Activated naive CD4-positive, alpha-beta T cell treated with anti-CD3 and anti-CD28 coated beads, Interleukin-2, amount 50 U/mL, for 16 hours (primary cell): ENCODE measurements at places on chromosomes 6 and 20.

- no peak for DNase-seq
Measured at GRCh38 chr6:95576218-95576997, 927 bp upstream of the MANEA start.

GRCh38 chr6:56250266-56250665 lies 2.9 kb upstream of the COL21A1 start:
- no peak for DNase-seq

- DNase-seq = no peak
Measured at GRCh38 chr20:9520086-9520485, 5.7 kb downstream of the LAMP5 start.

- no peak for DNase-seq
Measured at GRCh38 chr6:127938701-127939100, 37.8 kb upstream of the THEMIS start.

- DNase-seq = no peak
Measured at GRCh38 chr6:3266170-3266569, 7.4 kb downstream of the PSMG4 start.

DNA sequence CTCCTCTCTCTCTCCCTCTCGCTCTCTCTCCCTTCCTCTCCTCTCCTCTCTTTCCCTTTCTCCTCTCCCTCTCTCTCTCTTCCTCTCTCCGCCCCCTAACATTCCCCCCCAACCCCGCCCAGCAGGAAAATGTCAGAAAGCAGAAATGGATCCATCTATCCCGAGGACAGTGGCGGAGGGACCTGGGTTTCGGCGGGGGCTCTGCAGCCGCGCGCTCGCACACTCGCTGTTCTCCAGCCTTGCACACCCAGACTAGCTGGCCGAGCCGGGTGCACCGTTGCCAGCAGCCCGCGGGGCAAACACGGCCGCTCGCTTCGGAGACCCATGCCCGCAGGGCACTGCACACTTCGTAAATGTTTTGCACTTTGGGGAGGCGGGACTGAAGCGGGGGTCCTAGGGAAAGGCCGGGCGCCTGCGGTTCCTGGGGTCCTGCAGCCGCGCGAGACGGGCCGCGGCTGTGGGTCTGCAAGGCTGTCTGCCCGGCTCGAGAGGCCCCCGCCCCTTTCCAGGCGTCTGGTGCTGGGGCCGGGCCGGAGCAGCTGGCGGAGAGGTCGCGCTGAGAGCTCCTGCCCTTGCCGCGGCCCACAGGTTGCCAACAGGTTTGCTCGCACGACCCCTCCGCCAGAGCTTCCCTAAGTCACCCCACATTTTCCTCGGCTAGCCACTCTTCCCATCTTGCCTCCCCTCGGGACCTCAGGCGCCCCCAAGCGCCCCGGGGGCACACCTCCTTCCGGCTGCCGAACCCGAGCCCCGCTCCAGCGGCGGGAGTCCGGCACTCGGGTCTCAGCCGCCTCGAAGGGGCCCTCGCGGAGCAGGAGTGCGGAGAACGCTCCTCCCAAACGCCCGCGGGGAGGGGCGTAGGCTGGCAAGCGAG lies 818 bp upstream of the MDGA1 start:
- peak; percentile 49 for DNase-seq

DNA sequence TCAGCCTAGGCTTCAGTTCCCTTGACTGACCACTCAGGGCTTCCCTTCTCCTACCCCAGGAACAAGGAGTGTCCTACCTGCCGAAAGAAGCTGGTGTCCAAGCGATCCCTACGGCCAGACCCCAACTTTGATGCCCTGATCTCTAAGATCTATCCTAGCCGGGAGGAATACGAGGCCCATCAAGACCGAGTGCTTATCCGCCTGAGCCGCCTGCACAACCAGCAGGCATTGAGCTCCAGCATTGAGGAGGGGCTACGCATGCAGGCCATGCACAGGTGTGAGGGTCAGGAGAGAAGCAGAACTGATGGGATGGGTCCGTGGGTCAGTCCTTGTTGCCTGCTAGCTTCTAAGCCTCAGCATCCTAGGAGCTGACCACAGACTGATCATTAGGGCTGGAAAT lies 1.6 kb downstream of the RING1 start:
- DNase-seq = no peak

DNA sequence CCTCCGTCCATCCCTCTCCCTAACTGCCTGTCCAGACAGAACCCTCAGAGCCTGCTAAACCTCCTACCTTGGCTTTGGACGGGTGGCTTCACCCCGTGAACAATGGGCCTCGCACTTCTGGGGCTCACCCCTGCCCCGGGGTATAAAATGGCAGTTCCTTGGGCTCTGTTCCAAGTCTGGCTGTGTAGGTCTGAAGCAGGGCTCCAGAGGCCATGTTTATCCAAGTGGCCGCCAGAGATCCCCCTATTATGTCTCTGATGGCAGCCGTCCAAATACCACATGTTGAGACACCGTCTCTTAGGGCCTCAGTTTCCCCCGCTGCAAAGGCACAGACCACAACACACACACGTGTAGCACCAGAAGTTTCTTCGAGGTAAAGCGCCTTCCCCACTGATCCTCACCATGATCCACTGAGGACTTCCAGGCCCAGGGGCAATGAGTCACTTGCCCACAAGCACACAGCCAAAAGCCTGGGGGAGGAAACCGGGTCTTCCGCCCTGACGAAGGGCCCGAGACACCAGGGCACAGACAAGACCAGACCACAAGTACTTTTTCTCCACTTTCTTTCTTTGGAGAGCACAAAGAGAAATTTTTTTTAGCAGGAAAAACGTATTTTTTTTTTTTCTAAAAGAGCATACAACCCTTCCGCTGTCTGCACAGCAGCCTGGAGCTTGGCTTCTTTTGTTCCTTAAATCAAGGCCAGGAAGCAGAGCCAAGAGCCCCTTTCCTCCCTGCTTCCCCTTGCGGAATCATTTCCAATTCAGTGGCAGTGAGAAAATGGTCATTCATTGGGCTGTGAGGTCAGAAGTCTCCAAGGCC lies 11.8 kb downstream of the CPNE5 start:
- DNase-seq = no peak

DNA sequence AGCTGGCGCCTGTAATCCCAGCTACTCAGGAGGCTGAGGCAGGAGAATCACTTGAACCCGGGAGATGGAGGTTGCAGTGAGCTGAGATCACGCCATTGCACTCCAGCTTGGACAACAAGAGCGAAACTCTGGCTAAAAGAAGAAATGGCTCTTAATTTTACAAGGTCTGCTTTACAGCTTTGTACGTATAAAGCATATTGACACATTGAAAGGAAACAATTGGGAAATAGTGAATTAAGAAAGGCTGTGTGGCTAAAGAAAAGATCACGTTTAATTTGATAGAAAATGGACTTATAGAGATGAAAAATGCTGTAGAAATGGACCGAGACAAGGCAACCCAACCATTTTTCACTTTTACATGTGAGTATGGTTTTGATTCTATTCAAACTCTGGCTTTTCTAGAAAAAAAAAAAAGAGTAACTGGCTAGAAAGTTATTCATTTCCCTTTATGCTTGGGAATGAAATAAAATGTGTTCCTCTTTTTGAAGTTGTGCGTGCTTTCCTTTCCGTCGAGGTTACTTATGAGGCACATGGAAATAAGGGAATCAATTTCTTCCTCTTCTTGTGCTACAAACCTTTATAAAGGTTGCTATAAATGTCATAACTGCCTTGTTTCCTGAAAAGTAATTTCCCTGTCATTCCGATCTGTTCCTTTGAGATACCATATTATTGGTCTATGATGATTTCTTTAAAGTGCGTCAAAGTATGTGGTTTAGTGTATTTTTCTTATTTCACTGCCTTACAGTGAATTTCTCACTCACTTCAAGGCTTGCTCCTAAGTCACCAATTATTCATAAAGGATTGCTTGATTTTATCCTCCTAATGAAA lies 29.4 kb downstream of the PFDN4 start:
- no peak for DNase-seq

GRCh38 chr6:169660751-169661390 lies 41.0 kb downstream of the WDR27 start:
- DNase-seq = no peak

DNA sequence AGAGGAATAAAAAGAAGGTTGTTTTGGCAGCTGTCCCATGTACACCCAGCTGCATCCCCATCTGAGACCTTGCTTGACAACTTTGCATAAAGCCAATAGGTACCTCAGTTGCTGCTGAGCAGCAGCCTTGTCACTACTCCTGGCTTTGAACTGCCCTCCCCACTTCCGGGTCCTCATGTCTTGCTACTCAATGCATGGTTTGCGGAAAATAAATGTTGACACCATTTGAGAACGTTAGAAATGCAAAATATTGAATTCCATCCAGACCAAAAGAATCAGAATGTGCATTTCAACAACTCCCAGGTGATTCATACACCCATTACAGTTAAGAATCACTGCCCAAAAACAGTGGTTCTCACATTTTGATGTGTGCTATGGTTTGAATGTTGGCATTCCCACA lies 32.9 kb downstream of the GPX5 start:
- DNase-seq = no peak

DNA sequence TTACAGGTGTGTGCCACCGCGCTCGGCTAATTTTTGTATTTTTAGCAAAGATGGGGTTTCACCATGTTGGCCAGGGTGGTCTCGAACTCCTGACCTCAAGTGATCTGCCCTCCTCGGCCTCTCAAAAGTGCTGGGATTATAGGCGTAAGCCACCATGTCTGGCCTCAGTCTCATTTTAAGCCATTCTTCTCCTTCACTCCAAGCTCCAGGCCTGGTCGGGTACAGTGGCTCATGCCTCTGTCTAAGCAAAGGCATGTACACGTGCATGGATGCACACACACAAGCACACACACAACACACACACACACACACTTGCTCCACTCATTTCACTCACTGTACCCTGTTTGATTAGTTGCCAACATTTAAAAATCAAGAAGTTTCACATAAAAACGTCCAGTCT lies 7.7 kb upstream of the PARD6B start:
- DNase-seq = no peak

DNA sequence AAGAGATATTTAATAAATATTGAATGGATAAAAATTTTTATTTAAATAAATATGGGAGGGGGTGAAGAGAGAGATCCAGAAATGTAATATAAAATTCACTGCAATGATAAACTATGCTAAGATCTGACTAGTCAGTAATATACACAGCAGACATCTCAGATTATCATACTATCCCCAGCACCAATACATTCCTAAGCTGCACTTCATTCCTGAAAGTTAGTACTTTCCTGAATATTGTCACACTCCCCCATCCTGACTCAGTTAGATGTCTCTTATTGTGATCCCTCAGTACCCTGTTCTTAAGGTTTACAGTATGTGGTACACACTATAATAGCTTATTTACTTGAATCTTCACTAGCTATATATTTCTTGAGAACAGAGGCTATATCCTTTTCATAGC lies 88.3 kb upstream of the KCNQ5 start:
- no peak for DNase-seq

- DNase-seq = no peak
Measured at GRCh38 chr6:118772886-118773285, 121.1 kb upstream of the ASF1A start.

DNA sequence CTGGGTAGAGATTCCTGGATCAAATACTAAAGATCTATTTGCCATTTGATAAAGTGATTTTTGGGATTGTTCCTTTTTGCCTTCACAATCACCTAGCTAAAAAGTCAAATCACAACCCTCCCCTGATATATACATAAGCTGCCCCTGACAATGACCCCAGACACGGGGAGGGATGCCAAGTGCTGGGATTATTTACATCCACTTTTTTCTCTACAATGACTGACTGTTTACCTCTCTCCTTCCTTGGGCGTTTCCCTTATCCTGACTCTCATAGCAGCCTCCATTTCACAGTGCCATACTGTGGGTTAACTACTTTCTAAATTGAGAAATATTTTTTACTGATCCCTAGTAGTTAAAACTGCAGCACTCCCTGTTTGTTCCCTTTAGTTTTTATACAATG lies 150.8 kb upstream of the TMEM170B start:
- DNase-seq = no peak

DNA sequence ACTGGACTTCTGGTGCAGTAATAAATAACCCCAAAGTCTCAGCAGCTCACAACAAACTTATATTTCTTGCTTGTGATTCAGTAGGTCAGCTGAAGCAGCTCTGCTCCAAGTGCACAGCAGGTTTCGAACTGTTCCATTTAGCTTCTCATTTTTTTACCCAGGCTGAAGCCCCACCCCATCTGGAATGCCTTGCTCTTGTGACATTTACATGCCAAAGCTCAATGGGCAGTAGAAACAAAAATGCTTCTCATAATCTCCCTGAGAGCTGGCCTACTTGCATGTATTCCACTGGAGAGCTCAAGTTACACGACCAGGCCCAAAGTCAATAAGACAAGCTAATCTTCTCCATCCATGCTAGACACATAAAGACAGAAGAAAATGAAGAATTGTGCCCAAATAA lies 165.2 kb downstream of the HAO1 start:
- DNase-seq = no peak

DNA sequence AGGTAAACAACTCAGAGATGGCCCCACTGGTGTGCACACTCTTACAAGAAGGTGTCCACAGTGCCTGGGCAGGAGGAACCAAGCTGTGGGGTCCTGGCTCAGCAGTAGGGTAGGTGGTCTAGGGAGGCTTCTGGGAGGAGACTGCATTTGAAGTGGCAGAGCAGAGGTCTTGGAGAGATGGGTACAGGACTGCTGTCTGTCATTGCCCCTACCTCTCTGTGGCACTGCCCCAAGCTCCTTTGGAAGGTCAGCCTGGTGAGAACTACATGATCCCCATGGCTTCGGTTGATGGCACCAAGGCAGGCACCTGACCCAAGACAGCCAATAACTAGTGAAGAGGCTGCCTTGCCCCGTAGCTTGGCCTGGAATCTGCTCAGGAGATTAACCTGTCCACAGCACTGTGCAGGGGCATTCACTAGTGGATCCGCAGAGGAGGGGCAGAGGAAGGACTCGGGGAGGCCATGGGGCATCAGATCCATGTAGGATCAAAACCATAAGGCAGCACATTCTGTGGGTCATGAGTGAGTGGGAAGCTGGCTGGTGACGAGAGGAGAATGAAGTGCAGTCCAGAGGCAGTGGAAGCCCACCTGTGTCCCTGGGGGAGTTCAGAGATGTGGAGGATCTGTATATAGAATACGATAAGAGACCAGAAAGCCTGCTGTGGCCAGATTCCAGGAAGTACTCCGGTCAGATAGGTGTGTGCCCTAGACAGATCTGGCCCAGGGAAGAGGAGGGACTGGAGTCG lies 162.0 kb downstream of the GRM4 start:
- no peak for DNase-seq

- no peak for DNase-seq
Measured at GRCh38 chr20:43721097-43721428, 5.7 kb downstream of the GTSF1L start.

DNA sequence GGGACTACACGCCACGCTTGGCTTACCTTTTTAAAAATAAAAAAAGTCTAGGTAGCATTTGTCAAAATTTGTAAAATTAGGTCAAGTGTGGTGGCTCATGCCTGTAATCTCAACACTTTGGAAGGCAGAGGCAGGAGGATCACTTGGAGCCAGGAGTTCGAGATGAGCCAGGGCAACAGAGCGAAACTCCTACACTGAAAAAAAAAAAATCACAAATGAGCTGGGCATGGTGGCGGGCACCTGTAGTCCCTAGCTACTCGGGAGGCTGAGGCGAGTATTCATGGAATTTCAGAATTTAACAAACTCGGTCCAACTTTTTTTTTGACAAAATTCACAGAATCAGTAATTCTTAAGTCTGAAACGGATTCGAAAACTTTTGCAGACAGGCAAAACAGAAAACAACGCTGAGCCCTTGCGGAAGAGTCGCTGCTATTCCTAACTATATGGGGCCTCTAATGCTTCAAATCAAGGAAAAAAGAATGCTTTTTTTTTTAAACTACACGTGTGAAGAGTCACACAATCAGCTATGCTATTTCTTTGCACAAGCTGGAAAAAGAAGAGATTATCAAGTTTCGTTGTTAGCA lies 62.9 kb downstream of the GTF2H5 start:
- no peak for DNase-seq
